ENCODE measurements at places on chromosomes 12 and 14.

GRCh38 chr12:112468046-112468445 is 49.3 kb downstream of the PTPN11 start:
- DNase-seq, result no peak

DNA sequence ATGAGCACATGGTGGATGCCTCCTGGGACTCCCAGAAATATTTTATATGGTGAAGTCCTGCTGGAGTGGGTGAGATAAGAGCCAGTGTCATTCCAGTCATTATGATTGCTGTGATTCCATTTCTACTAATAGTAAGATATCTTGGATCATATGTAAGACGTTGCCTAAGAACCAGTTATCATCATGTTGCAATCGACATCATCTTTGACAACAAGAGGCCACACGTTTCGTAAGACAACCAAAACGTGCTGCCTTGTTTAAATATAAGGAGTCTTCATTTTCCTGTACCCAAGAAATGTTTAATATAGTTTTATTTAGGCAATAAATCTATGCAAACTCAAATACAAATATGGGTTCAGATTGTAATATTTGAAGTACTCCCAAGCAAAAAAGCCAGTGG is 58.4 kb downstream of the SPTSSA start:
- DNase-seq, result no peak

GRCh38 chr12:71303199-71303598 is 136.4 kb upstream of the LGR5 start:
- DNase-seq, result no peak

- no peak for DNase-seq
Measured at GRCh38 chr12:53173085-53173715, 7.3 kb upstream of the ZNF740 start.

GRCh38 chr12:95859947-95860850 is 1.4 kb downstream of the SNRPF start:
- no peak for DNase-seq

- no peak for DNase-seq
Measured at GRCh38 chr12:108602209-108602705, 4.4 kb upstream of the TMEM119 start.

GRCh38 chr12:27077586-27077985 is 4.8 kb downstream of the C12orf71 start:
- DNase-seq, result no peak

DNA sequence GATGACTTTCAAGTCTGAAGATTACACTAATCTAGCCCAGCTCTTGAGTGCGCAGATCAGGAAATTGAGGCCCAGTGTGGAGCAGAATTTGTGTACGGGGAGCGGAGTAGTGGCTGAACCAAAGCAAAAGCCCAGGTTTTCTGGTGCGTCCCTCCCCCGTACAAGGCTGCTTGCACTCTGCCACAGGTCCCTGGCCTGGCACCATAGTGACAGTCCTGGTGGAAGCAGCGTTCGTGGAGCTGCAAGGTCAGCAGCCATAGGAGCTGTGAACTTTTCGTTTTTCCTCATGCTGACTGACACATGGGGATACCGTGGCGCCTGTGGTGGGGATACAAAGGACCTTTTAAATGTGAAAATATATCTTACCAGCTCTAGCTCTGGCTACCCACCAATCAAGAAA is 1.7 kb downstream of the EVL start:
- DNase-seq, result no peak
